Cerebellum (tissue), 4 donors: ENCODE measurements at places on chromosomes 1 and 21.

DNA sequence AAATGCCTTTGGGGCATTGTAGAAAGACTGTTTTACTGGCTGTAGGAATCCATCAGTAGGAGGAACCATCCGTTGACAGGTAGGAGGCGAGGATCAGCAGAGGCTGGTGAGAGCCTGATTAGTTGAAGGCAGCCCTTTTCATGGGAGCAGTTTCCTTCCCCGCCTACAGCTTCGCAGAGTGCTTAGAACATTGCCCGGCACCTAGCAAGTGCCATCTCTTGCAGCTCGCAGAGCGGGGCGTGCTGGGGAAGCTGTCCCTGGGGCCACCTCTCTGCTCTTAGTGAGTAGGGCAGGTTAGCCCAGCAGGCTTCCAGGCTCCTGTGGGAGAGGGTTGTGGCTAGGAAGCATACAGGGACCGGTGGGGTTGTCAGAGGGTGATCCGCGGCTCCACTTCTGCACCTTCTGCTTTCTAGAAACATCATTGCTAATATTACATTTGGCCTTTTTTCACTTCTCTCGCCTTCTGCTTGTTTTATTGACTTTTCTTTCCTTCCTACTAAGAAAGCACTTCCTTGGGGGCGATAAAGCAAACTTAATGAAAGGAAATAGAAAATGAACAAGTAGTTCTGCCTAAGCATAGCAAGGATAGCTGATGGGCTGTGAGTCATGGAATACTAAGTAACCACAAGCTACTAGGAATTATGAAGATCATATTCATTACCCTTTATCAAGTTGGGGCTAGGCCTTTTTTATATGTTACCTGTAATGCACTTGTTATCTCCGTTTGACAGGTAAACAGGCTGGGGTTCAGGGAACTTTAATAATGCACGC lies 176.7 kb downstream of the GALNT2 start:
- no peak for DNase-seq

- no peak for DNase-seq
Observed at GRCh38 chr1:66172272-66172671, 361.7 kb upstream of the SGIP1 start.

GRCh38 chr1:48048064-48048463 lies 50.9 kb upstream of the TRABD2B start:
- DNase-seq = no peak

DNA sequence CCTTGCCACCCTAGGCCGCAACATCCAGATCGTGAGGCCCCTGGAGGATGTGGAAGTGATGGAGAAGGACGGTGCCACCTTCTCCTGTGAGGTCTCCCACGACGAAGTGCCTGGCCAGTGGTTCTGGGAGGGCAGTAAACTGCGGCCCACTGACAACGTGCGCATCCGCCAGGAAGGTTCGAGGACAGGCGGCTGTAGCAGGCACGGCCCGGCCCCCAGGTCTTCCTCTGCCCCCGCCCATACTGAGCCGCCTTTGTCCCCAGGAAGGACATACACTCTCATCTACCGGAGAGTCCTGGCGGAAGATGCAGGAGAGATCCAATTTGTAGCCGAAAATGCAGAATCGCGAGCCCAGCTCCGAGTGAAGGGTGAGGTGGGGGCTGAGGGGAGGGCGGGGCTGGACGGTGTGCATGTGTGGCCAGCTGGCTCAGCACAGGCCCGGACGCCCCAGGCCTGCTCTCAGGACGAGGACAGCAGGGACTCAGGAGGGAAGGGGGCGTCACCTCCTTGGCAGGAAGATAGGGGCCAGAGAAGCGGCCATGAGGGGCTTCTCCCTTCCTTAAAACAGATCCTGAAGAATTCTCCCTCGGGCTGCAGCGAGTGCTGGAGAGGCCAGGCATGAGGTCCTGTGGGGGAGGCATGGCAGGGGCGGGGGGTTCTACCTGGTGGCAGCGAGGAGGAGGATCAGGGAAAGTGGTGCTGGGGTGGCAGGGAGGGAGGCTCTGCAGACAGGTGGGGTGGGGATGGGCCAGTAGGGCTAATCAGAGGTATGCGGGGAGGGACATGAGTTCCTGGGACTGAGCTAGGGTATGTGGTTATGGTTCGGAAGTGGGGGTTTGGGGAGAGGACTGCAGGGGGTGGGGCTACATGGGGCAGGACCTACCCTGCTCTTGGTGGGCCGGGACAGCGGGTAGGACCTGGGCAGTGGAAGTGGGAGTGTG lies 69.9 kb downstream of the OBSCN start:
- DNase-seq = no peak

DNA sequence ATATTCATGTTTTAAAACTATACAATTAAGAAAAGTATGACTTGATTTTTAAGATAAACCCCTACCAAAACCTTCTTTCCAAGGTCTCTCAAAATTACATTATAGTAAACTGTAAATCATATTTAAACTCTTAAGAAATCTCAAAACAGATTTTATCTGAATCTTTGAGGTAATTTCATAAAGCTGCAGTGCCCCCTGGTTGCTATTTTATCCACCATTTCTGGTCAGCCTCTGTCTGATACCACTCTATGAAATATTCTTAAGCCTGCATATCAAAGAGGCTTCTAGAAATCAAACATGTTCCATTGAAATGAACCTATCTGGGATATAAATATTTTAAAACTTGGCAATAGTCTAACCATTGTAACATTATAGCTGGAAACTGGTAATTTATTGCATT lies 317.3 kb downstream of the COL11A1 start:
- DNase-seq = no peak

- DNase-seq = no peak
Observed at GRCh38 chr1:50531027-50531426, 107.8 kb upstream of the DMRTA2 start.

DNA sequence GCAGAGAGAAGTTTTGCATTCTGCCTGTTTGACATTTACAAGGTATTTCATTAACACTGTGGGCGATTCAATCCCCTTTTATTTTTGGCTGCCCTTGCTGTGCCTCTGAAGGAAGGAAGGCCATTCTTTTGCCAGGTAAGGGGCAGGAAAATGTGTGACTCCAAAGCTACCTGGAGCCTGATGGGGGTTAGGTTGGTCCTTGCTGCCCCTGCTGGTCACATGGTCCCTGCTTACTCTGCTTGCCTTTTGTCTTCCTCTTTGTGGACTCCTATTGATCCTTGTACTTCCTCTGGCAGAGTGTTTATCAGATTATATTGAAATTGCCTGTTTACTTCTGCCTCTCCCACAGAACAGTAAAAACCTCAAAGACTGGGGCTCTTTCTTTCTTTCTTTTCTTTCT lies 65.7 kb downstream of the ST6GALNAC3 start:
- DNase-seq = no peak

GRCh38 chr1:169513208-169513607 lies 27.5 kb upstream of the SLC19A2 start:
- no peak for DNase-seq

DNA sequence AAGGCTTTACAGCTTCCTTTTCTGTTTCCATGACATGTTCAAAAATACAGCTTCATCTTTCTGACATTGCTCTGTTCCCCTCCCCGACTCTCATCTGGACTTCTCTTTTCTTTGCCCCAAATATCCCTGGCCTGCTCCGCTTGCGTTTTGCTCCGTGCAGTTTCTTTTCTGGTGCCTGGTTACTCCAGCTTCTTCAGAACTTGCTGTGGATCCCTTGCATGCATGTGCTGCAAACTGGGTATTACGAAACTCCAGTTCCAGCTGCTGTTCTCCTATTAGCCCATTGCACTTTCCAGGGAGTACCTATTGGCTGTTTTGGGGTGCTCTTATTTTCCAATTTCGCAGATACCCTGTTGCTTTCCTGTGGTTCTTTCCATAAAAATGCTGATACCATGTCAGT lies 9.9 kb upstream of the NDC1 start:
- no peak for DNase-seq

DNA sequence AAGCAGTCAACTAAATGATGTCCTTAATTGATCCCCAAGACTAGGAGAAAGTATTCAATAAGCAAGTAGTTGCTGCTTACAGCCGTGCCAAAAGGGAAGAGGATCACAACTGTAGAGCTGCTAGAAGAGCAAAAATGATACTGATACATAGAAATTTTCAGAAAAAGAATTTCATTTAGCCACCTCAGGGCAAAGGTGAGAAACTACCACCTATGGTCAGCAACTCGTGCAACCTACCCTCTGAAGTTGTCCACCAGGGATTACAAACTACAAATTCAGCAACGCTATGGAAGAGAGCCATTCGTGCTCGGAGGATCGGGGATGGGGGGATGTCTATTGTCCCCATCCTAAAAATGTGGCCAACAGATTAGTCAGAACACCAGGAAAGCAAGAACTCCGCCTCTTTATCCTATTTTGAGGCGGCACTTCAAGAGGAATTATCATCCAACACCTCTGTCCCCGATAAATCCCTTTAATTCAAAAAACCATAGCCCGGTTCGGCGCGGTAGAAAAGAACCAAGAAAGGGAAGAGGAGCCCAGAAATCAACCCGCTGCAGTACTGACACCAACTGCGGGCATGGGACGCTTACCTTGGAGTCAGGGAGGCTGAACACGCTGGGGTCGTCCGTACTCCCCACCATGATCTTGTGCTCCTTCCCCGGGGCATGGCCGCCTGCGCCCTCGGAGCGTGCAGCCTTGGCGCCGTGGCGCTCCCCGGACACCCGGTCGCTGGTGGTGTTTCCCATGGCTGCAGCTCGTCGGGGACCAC lies 687 bp downstream of the PRKAB2 start:
- peak; percentile 17 for DNase-seq

GRCh38 chr1:100582943-100583342 lies 45.0 kb downstream of the GPR88 start:
- no peak for DNase-seq

GRCh38 chr1:24427545-24427862 lies 11.9 kb downstream of the NIPAL3 start:
- no peak for DNase-seq

DNA sequence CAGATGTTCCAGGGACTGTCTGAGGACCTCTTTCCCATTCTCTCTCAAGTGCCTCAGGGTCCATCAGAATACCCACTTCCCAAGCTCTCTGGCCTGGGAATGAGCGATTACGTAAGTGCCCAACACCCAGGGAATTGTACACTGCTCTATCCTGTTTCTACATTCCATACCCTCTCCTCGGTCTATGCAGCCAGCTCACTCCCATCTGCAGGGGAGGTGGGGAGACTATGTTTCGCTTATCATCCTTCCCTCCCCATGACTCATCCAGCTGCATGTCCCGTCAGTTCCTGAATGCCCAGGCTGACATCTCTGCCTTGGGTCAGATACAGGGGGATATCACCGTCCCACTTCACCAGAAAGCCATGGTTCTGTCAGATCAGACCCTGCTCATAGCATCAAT lies 34.5 kb upstream of the CD1D start:
- DNase-seq = no peak

DNA sequence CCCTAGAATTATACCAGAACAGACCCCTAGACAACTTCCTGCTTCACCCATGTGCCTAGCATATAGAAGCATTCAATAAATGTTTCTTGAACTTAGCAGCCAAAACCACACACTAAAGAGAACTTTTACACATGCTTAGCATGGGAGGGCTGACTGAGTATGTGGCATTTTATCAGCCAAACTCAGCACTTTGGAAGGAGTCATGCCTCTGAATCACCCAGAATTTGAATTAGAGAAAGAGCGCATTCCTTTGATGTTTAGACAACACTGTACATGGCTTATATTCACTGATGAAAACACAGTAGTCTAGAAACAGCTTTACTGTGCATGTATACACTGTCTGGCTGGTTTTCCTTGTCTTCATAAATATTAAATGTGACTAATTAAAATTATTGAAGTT lies 26.1 kb downstream of the SPAG17 start:
- no peak for DNase-seq

GRCh38 chr1:201496296-201496690 lies 10.6 kb downstream of the CSRP1 start:
- DNase-seq = no peak

GRCh38 chr1:181630838-181631237 lies 147.5 kb downstream of the CACNA1E start:
- DNase-seq = peak; percentile 9

GRCh38 chr1:235240960-235241359 lies 79.9 kb upstream of the RBM34 start:
- no peak for DNase-seq

DNA sequence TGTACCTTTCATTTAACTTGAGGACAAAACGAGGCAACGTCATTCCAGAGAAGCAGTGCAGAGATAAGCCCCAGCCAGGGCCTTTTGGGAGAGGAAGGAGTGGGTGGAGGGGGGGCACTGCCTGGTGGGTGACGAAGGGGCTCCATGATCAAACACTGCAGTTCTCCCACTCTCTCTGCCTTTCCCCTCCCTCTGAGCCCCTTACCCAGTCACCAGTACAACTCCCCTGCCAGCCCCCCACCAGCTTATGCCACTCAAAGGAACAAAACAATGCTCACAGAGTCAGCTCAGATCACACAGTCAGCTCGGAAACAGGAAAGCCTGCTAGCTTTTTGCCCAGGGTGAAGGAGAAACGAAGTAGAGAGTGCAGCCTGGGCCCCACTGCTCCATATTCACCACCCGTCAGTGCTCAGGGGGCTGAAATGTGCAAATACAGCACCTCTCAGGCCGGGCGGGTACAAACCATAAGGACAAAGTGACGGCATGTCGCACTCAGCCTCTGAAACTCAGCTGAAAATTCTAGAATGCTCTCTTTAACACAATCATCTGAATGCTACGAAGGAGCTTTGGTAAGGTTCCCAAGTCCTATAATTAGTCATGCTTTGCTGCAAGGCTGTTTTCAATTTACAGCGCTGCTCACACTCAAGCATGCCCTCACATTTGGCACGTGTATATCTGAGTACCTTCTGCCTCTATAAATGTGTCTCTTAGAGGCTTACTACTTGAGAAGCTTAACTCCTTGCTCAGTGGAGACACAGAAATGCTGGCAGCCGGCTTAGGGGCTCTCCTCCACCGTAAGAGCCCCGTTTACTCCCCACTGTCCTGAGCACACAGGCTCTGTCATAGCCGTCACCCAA lies 65.8 kb upstream of the RAB4A start:
- no peak for DNase-seq

- no peak for DNase-seq
Observed at GRCh38 chr1:78226784-78227183, 181.0 kb downstream of the GIPC2 start.

GRCh38 chr1:80827666-80828065 lies 973.1 kb upstream of the ADGRL2 start:
- no peak for DNase-seq

- DNase-seq = no peak
Observed at GRCh38 chr1:1128454-1129139, 12.7 kb upstream of the C1orf159 start.

DNA sequence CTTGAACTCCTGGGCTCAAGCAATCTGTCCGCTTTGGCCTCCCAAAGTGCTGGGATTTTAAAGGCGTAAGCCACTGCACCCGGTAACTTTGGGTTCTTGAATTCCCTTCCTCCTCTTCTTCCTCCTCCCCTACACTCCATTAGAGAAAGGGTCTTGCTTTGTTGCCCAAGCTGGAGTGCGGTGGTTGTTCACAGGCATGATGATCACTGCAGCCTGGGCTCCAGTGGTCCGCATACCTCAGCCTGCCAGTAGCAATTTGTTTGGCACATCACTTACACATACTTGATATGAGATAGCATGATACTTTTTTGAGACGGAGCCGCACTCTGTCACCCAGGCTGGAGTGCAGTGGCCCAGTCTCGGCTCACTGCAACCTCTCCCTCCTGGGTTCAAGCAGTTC lies 2.2 kb downstream of the DEGS1 start:
- DNase-seq = no peak

GRCh38 chr1:15344800-15345704 lies 64.6 kb upstream of the EFHD2 start:
- DNase-seq = no peak
